ENCODE measurements at places on chromosomes 16 and 17. TPM values are rescaled to one million over a fixed set of nuclear protein-coding genes. Genes with fewer than 3 reads are reported as not detected.
A peak's percentile ranks its signal among the peaks of the same experiment; 100 is the strongest.

DNA sequence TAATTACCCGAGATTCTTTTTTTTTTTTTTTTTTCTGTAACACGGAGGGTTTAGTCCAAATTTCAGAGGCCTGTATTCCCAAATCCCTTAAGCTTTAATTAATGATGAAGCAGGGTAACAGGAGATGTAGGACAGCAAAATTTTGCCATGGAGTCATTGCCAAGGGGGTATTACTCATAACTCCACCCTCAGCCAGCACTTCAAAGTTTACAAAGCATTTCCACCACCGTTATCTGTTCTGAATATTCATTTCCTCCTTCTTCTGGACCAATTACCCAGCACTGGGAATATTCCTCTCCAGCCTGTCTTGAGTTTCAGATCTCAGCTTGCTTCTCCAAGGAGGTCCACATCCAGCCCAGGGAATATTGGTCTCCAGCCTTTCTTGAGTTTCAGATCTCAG lies 747.5 kb upstream of the EEF2KMT start:
- DNase-seq, result no peak

GRCh38 chr17:73068322-73069153 lies 23.9 kb downstream of the SLC39A11 start:
- peak; percentile 36 for DNase-seq

DNA sequence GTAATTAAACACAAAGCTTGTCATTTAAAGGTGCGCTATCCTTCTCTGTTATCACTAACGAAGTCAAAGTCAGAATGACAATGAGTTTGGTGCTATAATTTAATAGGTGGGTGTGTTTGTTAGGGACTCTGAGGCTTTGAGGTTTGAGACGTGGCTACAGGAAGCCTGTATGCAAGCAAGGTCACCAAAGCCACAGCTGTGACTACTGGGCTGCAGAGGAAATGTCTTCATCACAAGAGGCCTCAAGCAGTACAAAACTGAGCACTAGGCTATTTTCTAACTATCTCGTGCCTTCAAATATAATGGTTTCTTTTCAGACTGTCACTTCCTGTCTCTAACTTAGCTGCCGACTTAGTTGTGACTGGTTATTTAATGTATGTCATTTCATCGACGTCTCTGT lies 141.2 kb downstream of the AATF start:
- no peak for DNase-seq

GRCh38 chr17:6526362-6527152 lies 29.8 kb downstream of the PITPNM3 start:
- no peak for DNase-seq

- DNase-seq, result no peak
Observed at GRCh38 chr16:85564277-85565051, 48.7 kb upstream of the GSE1 start.

DNA sequence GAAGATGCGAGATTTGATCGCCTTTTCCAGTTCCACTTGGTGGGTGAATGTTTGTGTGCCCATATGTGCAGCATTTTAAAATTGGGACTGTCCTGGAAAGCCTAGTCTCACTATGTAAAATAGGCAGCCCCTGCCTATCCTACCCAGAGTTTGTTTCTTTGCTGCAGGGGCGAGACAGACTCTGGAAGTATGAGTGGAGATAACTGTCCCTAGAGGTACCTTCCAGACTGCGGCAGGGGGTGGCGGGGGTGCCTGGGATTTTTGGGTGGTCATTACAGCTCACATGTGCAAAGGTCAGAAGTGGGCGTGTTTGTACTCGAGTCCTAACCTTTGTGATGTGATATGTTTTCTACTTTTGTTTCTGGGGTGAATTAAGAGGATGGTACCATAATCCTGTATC lies 36.6 kb downstream of the MPRIP start:
- no peak for DNase-seq

- DNase-seq, result no peak
Observed at GRCh38 chr16:71532366-71532765, 6.1 kb downstream of the CHST4 start.

GRCh38 chr16:89401641-89402445 lies 88.5 kb downstream of the ANKRD11 start:
- DNase-seq, result peak; percentile 82

DNA sequence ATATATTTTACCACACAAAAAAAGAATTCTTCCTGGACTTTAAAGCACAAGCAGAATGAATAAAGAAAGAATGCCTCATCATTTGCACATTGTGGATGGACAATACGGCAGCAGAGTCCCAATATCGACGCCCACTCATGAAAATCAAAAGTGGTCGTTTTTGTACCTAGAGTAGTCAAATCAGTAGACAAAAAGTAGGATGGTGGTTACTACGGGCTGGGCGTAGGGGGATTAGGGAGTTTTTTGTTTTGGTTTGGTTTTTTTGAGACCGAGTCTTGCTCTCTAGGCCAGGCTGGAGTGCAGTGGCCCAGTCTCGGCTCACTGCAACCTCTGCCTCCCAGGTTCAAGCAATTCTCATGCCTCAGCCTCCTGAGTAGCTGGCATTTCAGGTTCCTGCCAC lies 8.6 kb upstream of the CENPV start:
- no peak for DNase-seq

- DNase-seq, result no peak
Observed at GRCh38 chr17:79831265-79832217, 7.7 kb downstream of the CBX4 start.

DNA sequence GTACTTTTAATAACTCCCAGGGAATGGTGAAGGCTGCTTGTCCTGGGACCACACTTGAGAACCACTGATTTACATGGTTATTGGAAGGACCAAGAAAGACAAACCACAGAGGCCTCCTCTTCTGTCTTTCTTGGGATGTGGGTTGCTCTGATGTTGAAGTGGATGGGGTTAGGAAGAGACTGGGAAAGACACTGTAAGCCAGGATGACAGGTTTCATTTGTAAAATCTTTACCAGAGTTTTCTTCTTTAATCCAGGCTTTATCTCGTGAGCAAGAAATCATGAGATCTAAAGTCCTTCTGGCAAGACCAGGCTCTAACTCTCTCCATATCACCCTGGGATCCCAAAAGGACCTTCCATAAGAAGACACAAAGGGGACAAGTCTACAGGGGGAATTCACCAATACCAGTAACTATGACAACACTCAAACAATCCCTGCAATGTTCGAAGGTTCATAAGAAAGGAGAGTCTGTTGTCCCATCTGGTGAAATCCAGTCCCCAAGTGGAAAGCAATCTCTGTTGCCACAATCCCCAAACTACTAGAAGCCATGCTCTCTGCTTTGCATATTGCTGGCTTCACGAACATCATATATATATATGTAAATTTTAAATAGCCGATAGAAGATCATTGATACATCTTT lies 44.8 kb upstream of the CDRT4 start:
- no peak for DNase-seq

GRCh38 chr16:63625126-63625525 lies 1496.7 kb downstream of the CDH11 start:
- DNase-seq, result no peak

Gene CD68
- polyA plus RNA-seq, result 25.8 TPM

Gene TP53TG3F
- polyA plus RNA-seq, result not detected

Gene SEZ6
- 0.66 TPM for polyA plus RNA-seq

Gene SOCS1
- 1.3 TPM for polyA plus RNA-seq

Gene TMEM114
- not detected for polyA plus RNA-seq

Gene MVP
- 16.7 TPM for polyA plus RNA-seq

Gene CTRB1
- polyA plus RNA-seq, result not detected

Gene TNP2
- not detected for polyA plus RNA-seq

Gene HBZ
- 3.2 TPM for polyA plus RNA-seq

Gene MYL4
- polyA plus RNA-seq, result 1,236 TPM
